CD14-positive monocyte (primary cell): ENCODE measurements at places on chromosomes 13 and 19.
A peak's percentile ranks its signal among the peaks of the same experiment; 100 is the strongest.

GRCh38 chr13:93352616-93353015 lies 126.0 kb downstream of the GPC6 start:
- DNase-seq = no peak

- no peak for DNase-seq
Measured at GRCh38 chr13:44298314-44298713, 75.3 kb upstream of the SERP2 start.

DNA sequence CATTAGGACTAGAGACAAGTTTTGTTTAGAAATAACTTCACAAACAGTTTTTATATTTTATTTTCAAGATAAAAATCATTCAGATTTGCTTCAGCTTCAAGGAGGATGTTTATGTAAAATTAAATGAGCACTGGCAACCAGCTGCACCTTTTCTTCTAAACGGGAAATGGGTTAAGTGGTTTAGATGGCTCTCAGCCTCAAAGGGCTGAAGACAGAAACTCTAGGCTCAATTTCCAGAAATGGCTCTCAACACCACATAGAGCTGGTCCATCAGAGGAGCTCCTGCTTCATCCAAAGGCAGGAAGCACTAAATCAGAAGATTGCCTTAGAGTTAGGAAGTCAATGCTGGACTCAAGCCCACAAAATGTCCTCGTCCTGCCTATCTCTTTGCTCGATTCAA lies 74.7 kb downstream of the ZNF429 start:
- DNase-seq = no peak

- DNase-seq = no peak
Measured at GRCh38 chr19:6007866-6008265, 29.9 kb upstream of the RANBP3 start.

- no peak for DNase-seq
Measured at GRCh38 chr19:47221890-47222289, 9.1 kb downstream of the BBC3 start.

DNA sequence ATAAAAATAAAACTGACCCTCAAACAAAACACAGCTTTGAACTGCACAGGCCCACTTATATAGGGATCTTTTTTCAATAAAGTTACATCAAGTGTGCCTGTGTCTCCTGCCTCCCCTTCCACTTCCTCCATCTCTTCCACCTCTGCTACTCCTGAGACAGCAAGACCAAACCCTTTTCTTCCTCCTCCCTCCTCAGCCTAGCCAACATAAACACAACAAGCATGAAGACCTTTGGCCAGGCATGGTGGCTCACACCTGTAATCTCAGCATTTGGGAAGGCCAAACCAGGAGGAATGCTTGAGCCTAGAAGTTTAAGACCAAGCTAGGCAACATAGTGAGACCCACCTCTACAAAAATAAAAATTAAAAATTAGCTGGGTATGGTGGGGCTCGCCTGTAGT lies 72.6 kb downstream of the ELF1 start:
- DNase-seq = no peak

DNA sequence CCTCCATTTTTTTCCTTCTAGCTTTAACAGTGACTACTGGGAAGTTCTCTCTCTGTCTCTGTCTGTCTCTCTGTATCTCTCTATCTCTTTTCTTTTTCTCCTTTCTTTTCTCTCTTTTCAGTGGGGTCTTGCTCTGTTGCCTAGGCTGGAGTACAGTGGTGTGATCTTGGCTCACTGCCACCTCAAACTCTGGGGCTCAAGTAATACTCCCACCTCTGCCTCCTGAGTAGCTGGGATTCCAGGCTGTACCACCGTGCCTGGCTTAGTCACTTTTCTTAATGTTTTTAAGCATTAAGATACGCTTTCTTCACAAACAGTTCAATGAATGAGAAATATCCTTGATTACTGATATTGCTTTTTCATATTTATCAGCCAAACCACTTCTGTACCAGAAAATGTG lies 13.1 kb downstream of the PCCA start:
- no peak for DNase-seq

- no peak for DNase-seq
Measured at GRCh38 chr19:56423276-56423984, 19.3 kb downstream of the ZNF583 start.

DNA sequence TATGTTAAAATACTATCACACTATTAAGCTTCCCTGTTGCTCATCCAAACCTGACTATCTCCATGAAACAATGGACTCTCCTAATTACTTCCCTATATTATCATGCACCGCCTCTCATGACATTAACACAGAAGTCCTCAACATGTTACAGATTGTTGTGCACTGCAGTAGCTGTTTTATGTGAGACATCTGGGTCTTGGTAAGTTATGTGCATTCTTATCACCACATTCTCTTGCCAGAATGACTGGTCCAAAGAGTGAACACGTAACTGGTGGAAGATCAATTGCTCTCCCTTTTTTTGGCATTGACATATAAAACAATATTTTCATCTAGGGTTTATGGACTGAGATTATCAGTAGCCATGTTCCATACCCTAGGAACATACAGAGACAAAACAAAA lies 59.4 kb downstream of the POSTN start:
- DNase-seq = no peak

DNA sequence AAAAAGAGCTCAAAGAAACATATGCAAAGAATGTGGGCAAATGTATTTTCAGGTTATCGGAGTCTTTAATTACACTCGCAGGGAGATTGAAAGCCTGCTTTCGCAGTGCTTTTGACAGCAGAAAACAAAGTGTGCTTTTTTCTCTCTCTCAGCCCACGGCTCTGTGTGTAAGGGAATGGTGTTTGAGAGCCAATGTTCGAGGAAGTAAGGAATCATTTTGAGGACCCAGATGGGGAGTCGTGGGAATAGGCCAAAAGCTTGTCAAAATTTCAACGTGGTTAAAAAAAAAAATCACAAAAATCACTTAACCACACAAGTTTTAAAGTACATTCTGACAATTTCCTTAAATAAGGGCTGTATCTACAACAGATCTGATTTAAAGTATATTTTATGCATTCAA lies 197.1 kb upstream of the IRS2 start:
- DNase-seq = no peak

DNA sequence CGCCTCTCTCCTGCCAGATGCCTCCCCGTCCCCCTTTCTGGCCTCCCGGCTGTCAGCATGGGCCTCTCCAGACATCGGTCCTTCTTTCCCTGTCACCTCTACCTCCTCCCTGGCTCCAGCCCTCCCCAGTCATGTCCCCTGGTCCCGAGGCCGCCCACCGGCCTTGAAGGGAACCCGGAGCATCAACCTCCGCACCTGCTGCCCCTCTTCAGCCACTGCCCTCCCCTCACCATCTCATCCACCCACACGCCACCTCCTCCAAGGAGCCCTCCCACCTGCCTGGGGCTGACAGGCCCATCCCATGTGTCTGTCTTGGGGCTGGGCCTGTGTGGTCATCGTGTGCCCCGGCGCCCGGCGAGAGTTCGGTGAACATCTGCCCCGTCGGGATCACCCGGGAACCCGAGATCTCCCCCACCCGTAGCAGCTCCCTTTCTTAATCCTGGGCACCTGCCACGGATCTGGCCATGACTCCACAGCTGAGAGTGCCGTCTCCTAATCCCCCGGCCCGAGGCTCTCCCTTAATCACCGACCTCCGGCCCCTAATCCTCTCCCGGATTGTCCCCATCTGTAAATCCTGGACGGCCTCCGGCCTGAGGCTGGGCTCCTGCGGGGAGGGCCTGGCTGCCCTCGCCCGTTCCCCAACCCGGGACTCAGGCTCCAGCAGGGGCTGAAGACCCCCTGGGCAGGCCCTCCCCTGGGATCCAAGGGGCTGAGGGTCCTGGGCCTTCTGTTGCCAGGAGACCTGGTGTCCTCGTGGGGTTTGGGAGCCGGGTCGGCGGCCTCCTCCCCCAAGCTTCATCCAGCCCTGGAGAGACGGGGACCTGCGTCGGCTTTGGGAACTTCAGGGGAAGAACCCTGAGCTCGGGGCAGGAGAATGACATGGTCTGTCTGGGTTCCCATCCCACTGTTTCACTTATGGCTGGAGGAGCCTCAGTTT lies 5.9 kb downstream of the HCN2 start:
- DNase-seq = no peak

GRCh38 chr19:40411125-40411842 lies 1.9 kb downstream of the PRX start:
- no peak for DNase-seq

DNA sequence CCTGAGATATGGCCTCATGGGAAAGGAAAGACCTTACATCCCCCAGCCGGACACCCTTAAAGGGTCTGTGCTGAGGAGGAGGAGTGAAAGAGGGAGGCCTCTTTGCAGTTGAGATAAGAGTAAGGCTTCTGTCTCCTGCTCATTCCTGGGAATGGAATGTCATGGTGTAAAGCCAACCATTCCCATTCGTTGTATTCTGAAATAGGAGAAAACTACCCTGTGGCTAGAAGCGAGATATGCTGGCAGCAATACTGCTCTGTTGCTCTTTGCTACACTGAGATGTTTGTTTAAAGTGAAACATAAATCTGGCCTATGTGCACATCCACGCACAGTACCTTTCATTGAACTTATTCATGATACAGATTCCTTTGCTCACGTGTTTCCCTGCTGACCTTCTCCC lies 783 bp upstream of the ZNF587B start:
- no peak for DNase-seq

DNA sequence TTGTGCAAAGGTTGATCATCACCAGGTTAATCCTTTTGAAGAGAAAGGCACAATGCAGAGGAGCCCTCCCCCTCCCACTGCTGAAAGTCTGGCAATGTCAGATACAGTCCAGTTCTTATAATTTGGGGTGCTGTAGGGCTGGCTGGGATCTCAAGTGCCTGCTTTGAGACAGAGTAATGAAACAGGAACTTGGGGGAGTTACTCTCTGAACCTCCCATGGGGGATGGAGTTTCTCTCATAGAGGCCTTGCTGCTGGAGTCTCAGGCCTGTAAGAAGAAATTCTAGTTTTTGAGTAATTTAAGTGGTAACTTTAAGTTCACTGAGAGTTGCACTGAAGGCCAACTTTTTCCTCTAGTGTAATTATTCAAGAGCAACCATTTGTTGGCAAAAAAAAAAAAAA lies 410.5 kb downstream of the KCNRG start:
- DNase-seq = peak; percentile 11

DNA sequence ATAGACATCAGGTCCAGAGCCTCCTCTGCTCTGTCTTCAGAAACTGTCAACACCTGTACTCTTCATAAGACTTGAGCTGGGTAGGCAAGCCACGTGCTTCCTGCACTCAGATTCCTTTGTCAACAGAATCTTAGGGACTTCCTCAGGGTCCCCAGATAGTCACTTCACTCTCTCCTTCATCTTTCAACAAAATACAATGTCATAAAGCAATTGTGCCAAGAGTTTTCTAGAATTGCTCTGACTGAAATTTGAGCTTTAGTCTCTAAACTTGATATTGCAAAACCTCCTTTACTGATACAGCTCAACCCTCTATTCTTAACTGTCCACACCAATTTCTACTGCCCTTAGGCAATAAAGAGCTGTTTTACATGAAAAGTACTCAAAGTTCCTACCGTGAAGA lies 179.9 kb downstream of the IRS2 start:
- DNase-seq = no peak

DNA sequence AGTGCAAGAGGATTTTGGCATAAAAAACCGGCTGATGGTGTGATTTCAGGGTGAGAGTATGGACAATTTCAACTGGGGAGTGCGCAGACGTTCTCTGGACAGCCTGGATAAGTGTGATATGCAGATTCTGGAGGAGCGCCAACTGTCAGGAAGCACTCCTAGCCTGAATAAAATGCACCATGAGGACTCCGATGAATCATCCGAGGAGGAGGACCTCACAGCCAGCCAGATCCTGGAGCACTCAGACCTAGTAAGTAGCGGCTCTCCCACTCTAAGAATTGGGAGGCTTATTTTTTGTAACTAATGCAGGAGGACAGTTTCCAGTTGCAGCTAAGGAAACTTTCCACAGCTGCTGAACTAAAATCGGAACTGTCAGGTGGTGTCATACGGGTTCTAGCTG lies 53.6 kb downstream of the ZAR1L start:
- no peak for DNase-seq

- DNase-seq = no peak
Measured at GRCh38 chr13:37127691-37128241, 22.3 kb upstream of the CSNK1A1L start.

- no peak for DNase-seq
Measured at GRCh38 chr13:40228496-40228895, 437.9 kb downstream of the FOXO1 start.

DNA sequence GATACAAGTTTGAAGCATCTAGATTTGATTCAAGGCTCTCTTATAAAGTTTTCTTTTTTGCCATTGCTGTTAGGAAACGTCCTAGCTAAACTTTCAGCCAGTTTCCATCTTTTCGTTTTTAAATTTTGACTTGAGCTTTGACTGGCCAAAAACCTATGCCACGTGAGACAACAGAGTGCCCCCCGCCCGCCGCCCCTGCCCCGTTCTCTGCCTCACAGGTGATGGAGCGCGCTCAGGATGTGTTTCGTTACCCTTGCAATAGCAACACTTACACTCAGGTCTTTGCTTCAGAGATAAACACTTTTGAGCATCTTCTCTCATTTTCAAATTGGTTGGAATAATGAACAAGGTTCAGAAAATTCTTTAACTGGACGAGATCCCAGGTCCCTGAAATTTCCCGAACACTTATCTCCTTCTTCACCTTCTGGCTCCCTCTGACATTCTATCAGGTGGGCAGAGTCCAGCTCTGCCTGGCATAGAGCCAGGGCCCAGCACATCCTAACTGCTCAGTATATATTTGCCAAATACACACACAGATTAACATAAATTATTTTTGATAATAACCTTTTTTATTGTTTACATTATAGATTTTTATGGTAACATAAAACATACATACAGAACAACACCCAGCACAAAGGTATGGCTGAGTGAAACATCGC lies 301.1 kb downstream of the IRS2 start:
- DNase-seq = no peak

DNA sequence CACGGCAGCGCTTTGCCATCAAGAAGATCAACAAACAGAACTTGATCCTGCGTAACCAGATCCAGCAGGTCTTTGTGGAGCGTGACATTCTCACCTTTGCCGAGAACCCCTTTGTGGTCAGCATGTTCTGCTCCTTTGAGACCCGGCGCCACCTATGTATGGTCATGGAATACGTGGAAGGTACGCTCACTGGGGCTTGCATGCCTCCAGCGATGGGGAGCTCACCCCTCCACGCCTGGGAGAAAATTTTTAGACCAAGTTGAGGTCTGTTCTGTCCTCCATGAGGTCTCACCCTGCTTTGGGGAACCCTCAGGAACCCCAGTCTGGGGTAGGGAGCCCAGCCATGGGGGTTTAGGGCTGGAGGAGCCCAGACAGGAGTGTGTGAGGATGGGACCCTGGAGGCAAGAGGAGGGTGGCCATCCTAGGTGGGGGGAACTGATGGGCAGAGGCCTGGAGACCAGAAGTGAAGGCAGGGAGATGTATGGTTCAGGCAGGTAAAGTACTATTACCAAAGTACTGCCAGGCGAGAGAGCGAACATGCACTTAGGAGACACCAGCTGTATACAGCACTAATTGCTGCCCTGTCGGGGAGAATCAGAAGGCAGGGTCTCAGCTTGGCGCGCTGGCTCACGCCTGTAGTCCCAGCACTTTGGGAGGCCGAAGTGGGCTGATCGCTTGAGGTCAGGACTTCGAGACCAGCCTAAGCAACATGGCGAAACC lies 22.3 kb upstream of the PIK3R2 start:
- no peak for DNase-seq
